ENCODE measurements at places on chromosomes 11 and 22. TPM values are rescaled to one million over a fixed set of nuclear protein-coding genes. Genes with fewer than 3 reads are reported as not detected.

API5 gene
- total RNA-seq, result 93.1 TPM

CXCR5 gene
- 25.9 TPM for total RNA-seq

ANGPTL5 gene
- not detected for total RNA-seq

MS4A15 gene
- not detected for total RNA-seq

MS4A12 gene
- total RNA-seq, result not detected

CLTCL1 gene
- total RNA-seq, result 1.3 TPM

C11orf87 gene
- not detected for total RNA-seq

OR51E2 gene
- total RNA-seq, result not detected
